CD4-positive, alpha-beta T cell treated with Interleukin-2 at 100 ng/mL for 4 hours (primary cell): ENCODE measurements at places on chromosomes 7 and 10.
A peak's percentile ranks its signal among the peaks of the same experiment; 100 is the strongest.

DNA sequence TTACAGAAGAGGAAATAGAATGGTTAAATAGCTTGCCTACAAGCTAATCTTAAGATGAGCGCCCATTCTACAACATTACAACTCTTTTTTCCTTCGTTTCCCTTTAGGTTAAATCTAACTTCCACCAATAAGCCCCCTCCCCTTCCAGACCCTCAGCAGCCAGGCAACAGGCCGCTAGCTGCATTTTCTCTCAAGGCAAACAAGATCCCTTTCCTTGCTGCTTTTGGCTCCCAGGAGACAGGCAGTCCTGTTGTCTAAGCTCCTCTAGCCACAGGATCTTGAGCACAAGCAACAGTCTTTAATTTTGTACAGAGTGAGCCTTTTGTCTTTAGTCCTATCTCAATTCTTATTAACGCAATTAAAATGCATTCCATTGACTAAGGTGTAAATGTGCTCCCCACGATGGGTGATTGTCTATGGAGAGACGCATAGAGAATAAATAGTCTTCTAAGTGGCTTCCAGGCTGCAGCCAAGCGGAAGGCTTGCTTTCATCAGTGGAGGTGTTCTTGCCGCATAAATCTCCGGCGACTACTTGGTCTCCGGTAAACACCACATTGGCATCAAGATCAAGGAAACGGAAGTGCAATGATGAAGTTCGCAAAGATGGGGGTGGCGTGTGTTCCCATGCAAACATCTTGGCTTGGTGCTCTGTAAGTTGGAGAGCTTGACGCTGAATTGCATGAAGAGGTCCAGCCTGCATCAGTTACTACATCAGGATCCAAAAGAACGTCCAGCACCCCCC, 181.9 kb upstream of the LYZL2 start:
- peak; percentile 6 for DNase-seq

GRCh38 chr10:84593506-84593905, 265.1 kb downstream of the CCSER2 start:
- no peak for DNase-seq

DNA sequence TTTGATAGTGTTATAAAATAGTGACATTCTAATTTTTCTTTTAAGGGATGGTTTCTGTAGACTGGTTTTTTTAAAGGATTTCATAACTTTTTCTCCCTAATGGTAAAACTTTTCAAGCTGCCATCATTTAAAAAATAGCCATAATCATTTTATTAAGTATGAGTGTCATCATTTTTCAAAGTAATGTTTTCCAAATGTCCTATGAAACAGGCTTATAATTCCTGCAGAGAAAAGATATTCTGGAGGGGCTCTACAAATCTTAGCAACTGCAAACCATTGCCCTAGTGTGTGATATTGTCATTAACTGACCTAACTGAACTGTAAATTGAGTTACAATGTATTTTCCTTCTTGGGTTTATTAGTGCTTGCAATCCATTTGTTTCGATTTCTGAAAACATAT, 226.0 kb downstream of the BBS9 start:
- DNase-seq, result no peak

DNA sequence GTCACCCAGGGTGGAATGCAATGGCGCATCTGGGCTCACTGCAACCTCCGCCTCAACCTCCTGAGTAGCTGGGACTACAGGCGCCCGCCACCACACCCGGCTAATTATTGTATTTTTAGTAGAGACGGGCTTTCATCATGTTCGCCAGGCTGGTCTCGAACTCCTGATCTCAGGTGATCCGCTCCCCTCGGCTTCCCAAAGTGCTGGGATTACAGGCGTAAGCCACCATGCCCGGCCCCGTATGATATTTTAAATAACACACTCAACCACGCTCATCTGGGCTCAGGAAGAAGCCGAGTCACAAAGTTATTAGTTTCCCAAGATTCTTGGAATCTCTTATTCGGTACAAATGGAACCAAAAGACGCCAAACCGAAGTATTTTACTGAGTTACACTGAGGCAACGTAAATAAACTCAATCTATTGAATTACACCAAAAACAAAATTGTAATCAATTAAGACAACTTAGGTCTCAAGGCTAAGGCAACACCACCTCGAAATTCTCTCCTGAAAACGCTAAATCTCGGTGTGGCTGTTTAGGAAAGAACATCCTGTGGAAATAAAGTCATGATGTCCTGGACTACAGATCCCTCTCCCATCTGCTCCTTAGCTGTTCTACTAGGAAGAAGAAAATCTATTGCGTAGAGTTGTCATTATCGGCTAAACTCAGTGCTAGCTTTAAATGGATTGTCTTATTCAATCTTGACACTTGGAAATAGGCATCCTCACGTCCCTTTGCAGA, 910 bp downstream of the ARHGAP19 start:
- no peak for DNase-seq

- no peak for DNase-seq
Measured at GRCh38 chr7:157016024-157016351, 5.5 kb upstream of the MNX1 start.

DNA sequence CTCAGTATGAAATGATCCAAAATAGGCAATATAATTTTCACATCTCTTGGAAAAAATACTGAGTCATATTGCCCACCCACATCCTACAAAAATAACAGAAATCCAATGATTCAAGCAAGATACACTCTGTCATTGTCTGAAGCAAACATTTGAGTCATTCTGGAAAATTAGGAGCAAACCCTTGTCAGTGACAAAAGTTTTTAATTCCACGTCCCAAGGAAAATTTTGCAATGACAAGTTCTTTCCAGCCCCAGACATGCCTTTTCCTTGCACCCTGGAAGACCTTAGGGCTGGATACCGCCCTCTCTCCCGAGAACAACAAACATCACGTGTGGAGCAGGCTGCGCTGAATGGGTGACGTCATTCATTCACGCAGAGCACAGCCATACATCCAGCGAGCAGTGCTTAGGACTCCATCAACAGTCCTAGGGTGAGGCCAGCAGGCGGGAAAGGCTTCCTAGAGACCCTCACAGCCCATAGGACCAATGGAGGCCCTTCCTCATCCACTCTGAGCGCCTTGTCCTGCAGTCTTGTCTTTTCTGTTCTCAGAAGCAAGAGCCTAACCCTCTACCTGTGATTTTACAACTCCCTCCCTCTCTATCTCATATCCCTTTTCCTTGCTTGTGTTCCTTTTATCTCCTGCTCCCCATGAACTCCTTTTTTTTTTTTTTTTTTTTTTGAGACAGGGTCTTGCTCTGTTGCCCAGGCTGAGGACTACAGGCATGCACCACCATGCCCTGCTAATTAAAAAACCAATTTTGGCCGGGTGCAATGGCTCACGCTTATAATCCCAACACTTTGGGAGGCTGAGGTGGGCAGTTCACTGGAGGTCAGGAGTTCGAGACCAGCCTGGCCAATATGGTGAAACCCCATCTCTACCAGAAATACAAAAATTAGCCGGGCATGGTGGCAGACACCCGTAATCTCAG, 23.5 kb upstream of the KDM7A start:
- DNase-seq, result no peak

DNA sequence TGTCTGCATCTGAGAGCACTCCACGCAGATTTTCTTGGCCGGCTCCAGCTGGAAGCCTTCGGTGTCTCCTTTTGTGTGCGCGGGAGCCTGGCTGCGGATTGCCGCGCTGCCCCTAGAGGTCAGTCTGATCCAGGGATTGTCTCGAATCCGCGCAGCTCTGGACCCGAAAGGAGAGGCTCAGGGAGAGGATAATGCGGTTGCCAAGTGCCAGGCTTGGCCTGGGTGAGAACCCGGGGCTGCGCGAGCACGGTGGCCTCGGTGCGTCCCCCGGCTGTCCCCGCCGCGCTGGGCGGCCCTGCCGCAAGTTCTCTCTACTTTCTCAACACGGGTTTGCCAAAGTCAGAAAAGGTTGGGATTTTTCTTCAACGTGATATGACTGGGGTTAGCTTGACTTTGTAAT, 140.9 kb downstream of the ADCYAP1R1 start:
- no peak for DNase-seq

- no peak for DNase-seq
Measured at GRCh38 chr7:136039577-136040345, 62.6 kb upstream of the MTPN start.

- no peak for DNase-seq
Measured at GRCh38 chr7:47751043-47751442, 169.1 kb upstream of the TNS3 start.

DNA sequence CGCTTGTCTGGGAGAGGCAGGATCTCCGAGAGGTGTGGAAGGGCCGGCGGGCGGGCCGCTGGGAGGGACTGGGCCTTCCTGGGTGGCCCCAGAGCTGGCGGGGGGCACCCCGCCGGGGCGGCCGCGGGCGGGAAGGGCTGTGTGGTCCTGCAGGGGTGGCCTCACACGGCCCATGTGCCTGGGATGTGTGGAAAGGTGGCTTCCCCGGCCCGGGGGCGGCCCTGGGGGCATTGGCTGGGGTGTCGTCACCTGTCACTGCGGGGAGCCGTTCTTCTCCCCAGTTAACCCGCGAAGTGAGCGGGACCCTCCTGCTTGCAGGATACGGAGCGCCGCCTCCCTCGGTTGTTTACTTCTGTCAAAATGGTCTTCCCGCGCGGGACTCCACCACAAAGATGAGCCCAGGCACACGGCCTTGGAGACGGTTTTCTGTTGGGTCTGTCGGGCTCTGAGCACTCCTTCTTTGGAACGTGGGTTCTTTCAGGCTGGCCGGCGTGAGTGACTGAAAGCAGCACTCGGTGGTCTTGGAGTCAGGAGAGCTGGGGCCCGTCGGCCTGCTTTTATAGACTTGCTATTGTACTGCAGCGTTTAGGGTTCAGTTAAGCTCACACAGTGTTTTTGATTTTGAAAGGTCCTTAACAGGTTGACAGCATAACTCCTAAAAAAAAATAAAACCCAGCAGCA, 700 bp downstream of the SMC3 start:
- peak; percentile 48 for DNase-seq

DNA sequence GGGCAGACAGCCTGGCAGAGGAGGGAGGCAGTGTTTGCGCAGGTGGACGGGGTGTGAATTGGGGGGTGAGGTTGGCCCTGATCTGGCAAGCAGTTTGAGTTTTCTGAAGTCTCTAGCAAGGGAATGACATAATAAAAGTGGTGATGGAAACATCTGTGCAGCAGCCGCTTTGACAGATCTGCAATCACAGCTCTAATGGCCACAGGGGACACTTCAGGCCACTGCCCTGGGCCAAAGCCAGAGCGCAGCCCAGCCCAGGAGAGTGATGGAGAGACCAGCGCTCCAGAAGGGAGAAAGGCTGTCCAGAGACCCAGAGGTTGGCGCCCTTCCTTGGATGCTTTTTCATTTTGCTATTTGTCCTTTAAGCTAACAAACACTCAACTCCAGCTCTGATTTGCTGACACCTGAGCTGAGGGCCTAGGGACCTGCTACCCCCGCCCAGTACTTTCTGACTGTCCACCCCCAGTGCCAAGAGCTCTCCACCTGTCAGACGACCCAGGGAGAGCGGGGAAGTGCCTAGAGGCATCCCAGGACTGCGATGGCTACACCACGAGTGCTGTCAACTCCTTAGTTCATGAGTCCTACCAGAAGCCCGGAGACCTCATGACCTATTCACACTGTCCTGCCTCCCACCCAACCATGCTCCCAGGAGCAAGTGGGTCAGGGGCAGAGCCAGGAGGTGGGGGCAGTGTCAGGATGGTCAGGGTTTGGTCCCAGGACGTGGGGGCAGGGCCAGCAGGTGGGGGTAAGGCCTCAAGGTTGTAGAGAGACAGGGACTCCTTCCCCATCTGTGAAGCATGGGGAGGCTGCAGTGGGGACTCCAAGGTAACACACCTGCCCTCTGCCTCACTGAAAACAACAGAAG, 112.6 kb downstream of the PRKAG2 start:
- DNase-seq, result no peak

DNA sequence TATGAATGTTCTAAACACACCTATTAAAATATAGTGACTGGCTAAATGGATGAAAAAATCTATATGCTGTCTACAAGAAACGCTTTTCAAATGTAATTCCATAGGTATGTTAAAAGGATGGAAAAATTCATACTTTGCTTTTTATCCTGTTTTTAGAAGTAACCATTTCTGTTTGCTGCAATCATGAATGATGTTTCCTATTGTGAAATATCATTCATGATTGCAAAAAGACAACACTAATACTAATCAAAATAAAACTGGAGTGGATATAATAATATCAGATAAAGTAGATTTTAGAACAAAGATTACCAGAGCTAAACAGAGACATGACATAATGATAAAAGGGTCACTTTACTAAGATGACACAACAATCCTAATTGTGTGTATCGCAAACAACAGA, 138.2 kb downstream of the FANK1 start:
- DNase-seq, result no peak

- peak; percentile 51 for DNase-seq
Measured at GRCh38 chr10:95133016-95133752, 60.9 kb upstream of the ACSM6 start.

DNA sequence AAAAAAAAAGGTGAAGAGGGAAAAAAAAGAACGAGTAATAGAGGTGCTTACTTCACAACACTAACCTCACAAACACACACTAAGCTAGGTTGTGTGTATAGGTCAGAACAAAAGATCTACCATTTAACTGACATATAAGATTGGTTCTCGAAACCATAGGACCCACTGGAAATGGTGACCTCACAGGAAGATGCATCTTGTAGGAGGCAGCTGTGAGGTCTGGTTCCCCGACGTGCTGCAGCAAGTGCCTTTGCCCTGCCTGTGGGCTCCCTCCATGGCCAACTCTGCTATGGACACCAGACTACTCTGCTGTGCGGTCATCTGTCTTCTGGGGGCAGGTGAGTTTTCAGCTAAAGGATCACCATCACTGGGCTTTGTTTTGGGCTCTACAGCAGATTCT, 133.8 kb upstream of the PRSS1 start:
- DNase-seq, result no peak

- no peak for DNase-seq
Measured at GRCh38 chr7:28205506-28205905, 24.9 kb upstream of the JAZF1 start.

DNA sequence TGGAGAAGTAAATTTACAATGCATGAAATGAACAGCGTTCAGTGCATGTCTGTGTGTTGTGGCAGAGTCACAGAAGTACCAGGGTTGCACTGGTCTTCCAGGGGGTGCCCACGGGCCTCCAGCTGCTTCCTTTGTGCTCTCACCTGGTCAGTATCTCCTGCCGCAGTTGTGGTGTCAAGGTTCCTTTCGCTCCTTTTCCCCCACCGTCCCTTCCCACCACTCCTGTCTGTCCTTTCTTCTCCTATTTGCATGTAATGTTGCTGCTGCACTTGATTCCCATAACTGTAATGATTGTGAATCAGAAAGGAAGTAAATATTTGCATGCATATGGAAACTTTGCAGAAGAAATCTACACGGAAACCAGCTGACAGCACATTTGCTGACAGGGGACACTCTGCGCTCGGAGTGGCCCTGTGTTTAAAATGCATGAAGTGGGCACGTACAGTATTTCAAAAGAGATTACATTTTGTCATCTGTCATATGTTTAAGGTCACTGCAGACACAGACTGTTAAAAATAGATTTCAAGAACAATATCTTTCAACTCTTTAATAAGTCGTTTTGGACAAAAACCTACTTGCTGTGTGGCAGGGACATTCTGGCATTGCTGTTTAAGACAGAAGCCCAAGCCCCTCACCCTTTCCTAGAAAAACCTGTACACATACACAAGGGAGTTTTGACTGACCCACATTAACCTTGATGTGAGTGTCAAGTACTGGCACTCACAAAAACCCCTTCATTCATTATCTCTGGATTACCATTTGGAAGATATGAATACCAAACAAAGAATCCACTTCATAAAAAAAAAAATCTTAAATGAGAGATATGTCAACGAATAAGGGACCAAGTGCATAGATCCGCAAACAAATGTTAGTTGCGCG, 336.7 kb upstream of the KLF6 start:
- peak; percentile 10 for DNase-seq

- no peak for DNase-seq
Measured at GRCh38 chr10:4359003-4359402, 467.0 kb upstream of the AKR1E2 start.
